ELF-1 (cell line): ENCODE measurements at places on chromosomes 12 and 14.

DNA sequence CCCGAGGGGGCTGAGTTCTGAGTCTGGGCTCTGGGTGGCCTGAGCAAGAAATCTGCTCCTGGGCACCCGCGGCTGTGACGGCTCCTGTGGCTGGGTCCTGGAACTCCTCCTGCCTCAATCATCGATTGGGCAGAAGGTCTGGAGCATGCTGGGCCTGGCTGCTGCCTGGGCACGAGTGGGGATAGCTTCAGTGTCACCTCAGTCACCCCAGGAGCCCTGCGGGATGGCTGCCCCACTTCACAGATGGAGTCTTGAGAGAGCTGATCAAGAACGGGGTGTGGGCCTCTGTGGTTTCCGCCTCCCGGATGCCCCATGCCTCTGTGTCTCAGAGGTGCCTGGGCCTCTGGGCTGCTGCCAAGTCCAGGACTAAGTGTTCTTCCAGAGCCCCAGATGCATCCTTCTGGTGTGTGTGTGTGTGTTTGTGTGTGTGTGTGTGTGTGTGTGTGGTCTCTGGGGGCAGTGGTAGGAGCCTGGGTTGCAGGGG is 185.6 kb upstream of the C14orf180 start:
- DNase-seq = no peak

DNA sequence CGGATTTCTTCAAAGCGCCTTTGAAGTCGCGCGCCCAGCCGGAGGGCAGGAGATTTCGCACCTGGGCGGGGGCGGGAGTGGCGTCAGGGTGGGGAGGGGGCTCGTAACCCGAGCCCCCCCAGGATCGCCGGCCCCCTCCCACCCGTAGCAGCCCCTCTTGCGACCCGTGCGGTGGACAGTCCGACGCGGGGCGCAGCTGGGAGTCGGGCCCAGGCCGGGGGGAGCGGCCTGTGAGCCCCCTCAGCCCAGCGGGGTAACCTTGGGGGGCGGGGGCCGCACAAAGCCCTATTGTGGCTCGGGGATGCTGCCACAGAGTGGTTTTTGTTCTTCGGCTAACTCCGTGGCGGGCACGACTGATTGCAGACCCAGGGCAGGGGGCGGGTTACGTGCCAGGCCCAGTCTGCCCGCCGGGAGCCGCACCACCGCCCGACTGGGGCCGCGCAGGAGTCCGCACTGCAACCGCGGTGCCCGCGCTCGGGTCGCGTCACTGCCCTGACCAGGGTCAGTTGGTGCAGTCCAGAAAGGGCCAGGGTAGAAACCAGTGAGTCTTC is 4.2 kb upstream of the AAAS start:
- DNase-seq = peak; percentile 51

GRCh38 chr14:99875421-99875820 is 82.2 kb downstream of the EML1 start:
- no peak for DNase-seq

DNA sequence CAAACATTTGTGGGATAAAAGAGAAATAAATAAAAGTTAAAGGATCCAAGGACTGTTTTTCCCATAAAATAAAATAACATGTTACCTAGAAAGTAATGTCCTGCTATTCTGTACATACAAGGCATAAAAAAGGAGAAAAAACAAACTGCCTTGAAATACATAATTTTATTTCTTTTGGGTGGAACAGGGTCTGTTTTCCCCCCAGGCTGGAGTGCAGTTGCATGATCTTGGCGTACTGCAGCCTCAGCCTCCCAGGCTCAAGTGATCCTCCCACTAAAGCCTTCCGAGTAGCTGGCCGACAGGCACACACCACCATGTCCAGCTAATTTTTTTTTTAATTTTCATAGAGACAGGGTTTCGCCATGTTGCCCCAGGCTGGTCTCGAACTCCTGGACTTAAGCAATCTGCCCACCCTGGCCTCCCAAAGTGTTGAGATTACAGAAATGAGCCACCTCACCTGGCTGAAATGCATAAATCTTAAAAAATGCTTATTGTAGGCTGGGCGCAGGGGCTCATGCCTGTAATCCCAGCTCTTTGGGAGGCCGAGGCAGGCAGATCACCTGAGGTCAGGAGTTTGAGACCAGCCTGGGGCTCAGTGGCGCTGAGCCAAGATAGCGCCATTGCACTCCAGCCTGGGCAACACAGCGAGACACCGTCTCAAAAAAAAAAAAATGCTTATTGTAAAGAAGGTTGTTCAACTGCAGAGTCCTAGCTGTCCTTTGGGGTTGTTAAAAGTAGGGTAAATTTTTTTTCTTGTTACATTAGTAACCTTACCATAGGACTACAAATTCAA is 4.1 kb upstream of the TUBA1C start:
- no peak for DNase-seq

DNA sequence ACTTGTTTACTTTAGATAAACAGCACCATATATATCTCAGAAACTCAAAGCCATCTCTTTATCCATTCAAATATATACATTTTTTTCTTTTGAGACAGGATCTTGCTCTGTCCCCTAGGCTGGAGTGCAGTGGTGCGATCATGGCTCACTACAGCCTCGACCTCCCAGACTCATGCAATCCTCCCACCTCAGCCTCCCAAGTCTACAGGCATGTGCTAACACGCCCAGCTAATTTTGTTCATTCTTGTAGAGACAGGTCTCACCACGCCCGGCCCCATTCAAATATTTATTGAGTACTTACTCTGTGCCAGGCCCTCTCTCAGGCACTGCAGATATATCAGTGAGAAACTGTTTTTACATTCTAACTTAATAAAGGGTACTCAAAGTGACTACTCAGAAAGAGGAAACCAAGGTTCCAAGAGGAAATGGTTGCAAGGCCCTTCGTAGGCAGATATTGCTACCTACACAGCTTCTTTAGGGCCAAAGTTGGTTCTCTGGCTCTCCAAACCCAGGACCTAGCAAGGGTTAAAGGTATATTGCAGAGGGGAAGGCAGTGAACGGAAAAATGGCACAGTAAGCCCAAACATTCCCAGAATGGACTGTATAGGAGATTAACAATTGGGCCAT is 2.9 kb downstream of the ATXN3 start:
- DNase-seq = no peak

GRCh38 chr12:254039-254438 is 8.6 kb downstream of the SLC6A13 start:
- DNase-seq = peak; percentile 23

DNA sequence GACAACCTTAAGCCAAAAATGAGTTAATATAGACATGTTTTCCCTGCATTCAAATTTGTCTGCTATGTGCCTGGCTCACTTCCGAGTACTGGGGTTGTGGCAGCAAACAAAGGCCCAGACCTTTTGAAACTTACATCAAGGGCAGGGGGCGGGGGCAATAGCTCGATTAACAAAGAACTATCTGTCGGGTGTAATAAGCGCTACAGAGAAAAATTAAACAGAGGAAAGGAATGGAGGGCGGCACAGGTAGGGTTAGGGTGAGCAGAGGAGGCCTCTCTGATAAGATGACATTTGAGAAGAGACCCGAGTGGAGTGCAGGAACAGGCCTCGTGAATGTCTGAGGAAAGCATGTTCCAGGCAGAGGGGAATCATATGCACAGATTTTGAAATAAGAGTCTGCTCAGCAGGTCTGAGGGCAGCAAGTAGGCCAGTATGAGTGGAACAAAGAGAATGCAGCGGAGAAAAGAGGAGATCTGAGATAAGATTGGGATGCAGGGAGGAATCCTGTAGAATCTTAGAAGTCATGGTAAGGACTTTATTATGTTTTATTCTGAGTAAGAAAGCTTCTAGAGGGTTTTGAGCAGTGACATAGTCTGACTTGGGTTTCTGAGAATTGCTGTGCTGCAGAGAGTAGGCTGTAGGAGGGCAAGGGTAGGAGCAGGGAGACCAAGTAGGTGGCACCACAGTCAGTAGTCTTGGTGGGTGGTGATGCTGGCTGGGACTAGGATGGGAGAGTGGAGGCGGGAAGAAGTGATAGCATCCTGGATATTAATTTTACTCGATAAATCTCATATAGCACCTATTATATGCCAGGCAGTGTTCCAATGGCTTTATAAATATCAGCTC is 52.6 kb downstream of the BICDL1 start:
- DNase-seq = no peak

DNA sequence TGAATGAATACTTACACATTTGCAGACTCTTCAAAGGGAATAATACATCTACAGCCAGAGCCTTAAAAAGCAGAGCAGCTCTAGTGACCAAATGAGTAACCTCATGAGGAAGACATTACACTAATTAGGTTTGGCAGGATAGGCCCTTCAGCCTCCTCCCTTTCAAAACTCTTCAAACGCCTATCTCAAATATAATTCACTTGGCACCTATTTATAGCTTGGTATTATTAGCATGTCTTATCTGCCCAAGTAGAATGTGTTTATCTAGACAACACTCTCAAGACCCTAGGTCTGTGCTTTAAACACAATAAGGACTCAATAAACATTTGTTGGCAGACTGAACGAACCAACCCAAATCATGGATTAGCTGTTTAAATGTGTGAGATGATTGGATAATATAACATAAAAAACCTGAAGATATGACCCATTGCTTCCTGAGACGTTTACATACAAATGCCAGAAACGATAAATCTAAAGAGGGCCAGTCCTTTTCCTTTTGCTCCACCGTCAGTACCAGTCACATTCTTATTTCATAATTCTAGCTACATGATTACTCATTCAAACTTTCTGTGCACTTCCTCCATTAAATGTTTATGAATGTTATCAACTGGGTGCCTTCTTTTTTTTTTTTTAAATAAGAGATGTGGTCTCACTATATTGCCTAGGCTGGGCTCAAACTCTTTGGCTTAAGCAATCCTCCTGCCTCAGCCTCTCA is 123.3 kb downstream of the CEP83 start:
- no peak for DNase-seq

- DNase-seq = no peak
Observed at GRCh38 chr12:107326237-107326636, 232.9 kb upstream of the CRY1 start.

DNA sequence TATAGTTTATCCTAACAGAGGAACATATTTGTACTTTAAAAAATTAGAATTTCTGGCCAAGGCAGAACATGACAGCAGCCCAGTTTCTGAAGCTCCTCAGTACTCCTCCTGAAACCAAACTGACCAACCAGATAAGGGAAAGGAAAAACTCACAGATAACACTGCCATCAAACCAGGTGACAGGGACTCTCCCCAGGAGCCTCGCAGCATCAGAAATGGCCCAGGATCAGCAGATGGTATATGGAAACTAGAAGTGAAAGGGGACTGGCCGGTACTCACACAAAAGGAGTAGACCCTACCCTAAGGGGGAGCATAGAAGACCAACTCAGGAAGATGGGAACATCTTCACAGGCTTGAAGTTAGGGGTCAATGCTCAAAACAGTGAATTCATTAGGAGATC is 22.0 kb downstream of the GALC start:
- no peak for DNase-seq
